Kidney capillary endothelial cell (primary cell): ENCODE measurements at places on chromosomes 12 and 14.

- no peak for DNase-seq
These were observed 466.5 kb downstream of the APAF1 start for GRCh38 chr12:99111600-99111999.

GRCh38 chr14:80942191-80942600 lies 658 bp upstream of the CEP128 start:
- DNase-seq: no peak

GRCh38 chr12:54596526-54596946 lies 8.1 kb upstream of the PPP1R1A start:
- peak; percentile 58 for DNase-seq

DNA sequence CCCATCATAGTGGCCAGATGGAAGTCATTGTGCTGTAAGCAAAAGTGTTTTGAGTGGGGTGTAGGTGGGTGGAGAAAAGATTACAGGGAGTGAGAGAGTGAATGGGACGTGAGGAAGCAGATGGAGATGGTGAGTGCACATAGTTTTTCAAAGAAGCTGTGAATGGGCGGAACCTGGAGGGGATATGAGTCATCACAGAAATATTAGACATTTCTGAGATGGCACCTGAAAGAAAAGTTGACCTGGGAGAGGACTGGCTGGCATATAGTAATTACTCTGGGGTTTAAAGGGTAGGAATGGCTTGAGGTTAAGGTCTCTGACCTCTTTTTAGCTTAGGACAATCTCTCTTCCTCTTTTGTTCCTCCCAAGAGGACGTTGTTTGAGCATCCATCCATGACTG lies 50.5 kb downstream of the ANO4 start:
- no peak for DNase-seq

DNA sequence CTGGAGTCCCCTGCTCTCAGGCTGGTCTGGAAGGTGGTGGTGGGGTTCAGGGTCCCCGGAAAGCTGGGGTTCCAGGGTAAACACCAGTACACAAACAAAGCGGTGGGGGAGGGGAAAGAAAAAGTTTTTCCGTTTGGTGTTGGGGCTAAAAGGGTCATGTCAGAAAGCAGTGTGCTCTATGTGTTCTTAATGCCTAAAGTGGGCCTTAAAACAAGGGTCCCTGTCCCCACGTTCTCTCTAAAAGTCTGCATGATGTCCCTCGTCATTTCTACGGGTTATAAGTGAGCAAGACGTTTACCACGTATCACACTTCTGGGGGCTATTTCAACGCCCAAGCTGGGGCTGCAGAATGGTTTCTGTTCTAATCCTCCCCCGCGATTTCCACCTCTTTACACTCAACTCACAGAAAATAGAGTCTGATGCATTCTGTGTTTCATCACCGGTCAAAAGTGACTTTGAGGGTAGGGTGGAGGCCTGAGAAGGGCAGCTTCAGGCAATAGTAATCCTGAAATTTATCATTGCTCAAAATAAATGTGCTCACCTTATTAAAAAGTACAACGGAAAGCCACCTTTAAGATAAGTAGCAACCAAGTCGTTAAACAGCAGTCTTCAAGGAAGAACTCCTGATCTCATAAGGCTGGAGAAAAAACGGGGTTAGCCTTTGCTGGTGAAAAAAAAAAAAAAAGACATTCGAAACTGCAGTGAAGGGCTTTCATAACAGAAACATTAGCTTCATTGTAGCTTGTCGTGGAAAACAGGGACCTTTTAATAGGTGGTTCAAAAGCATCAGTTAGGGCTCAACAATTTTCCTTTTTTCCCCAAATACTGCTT lies 63.9 kb upstream of the PTGR2 start:
- no peak for DNase-seq

GRCh38 chr12:129076441-129077320 lies 223.4 kb downstream of the GLT1D1 start:
- DNase-seq: no peak

- DNase-seq: no peak
These were observed 2.0 kb downstream of the MGP start for GRCh38 chr12:14883686-14884085.

GRCh38 chr12:40946612-40947194 lies 241.4 kb upstream of the PDZRN4 start:
- DNase-seq: peak; percentile 42

GRCh38 chr14:49203676-49204075 lies 382.5 kb downstream of the RPS29 start:
- no peak for DNase-seq

GRCh38 chr12:111297703-111298426 lies 71.0 kb downstream of the PHETA1 start:
- DNase-seq: no peak

DNA sequence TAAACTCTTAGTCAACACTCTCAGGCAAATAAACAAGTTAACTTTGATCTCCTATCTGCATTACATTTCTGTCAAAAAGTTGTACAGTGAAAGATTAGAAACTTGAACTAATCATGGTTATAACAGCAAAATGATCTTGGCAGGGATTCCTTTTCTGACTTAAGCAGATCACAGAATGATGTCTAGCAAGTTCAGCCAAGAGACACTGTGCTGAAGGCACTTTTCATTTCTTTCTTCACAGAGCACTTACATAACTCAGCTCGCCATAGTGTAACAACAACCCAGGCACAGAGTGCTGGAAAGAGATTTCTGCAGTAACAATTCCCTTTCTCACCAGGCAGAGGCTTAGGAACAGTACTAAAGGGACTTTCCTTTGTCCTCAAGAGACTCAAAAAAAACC lies 19.6 kb upstream of the CSRP2 start:
- DNase-seq: no peak

- peak; percentile 44 for DNase-seq
These were observed 498.4 kb downstream of the RMST start for GRCh38 chr12:97960741-97961608.

DNA sequence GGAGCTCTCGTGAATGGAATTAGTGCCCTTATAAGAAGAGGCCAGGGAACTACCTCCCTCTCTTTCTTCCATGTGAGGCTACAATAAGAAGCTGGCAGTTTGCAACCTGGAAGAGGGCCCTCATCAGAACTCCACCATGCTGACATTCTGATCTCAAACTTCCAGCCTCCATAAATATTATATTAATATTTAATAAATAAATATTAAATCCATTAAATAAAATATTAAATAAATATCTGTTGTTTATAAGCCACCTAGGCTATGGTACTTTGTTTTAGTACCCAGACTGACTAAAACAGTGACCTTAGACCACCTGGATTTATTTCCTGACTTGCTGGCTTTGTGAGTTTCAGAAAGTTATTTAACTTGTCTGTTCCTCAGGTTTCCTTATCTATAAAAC lies 49.9 kb downstream of the ZNF641 start:
- DNase-seq: no peak
